ENCODE measurements at places on chromosomes 12 and 14.

DNA sequence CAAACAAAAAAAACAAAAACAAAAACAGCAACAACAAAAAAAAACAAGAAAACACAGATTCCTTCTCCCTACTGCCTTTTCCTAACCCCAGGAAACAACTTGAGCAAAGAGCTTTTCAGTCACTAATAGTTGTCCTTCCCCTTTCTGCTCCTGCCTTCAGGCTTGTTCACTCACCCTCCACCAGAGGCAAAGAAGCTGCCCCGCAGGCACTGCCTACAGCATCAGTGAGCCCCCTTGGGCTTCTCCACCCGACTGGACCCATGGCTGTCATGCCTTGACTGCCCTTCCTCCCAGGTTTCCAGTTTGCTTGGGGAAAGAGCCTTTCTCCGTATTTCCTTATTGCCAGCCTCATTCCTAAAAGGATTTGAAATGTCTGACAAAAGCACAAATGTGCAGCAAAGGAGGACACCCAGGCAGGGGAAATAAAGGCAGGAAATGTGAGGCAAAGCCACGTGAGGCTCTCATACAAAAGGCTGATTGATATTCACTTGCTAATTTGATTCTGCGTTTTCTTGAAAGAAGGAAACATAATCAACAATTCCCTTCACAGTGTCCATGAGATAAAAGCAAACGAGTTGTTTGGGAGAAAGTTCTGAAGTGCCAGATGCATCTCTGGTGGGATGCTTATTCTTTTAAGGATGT lies 85.7 kb downstream of the GPATCH2L start:
- DNase-seq: no peak

GRCh38 chr12:124309231-124309630 lies 14.3 kb downstream of the RFLNA start:
- DNase-seq: no peak

DNA sequence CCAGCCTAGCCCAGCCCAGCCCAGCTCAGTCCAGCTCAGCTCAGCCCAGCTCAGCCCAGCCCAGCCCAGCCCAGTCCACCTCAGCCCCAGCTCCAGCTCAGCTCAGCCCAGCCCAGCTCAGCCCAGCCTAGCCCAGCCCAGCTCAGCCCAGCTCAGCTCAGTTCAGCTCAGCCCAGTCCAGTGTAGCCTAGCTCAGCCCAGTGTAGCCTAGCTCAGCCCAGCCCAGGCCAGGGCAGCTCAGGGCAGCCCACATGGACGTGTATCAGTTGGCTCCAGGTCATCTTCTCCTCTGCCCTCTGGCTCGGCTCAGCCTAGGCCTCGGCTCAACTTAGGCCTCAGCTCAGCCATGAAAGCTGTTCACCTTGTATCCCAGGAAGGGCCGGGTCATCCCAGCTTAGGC lies 64.7 kb downstream of the TMEM121 start:
- no peak for DNase-seq

DNA sequence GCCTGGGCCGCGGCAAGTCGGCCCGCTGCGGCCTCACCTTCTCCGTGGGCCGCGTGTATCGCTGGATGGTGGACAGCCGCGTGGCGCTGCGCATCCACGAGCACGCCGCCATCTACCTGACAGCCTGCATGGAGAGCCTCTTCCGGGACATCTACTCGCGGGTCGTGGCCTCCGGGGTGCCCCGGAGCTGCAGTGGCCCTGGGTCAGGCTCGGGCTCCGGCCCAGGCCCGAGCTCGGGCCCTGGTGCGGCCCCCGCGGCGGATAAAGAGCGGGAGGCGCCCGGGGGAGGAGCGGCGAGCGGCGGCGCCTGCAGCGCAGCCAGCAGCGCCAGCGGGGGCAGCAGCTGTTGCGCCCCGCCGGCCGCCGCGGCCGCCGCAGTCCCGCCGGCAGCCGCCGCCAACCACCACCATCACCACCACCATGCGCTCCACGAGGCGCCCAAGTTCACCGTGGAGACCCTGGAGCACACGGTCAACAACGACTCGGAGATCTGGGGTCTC lies 226.2 kb upstream of the CRY1 start:
- no peak for DNase-seq

DNA sequence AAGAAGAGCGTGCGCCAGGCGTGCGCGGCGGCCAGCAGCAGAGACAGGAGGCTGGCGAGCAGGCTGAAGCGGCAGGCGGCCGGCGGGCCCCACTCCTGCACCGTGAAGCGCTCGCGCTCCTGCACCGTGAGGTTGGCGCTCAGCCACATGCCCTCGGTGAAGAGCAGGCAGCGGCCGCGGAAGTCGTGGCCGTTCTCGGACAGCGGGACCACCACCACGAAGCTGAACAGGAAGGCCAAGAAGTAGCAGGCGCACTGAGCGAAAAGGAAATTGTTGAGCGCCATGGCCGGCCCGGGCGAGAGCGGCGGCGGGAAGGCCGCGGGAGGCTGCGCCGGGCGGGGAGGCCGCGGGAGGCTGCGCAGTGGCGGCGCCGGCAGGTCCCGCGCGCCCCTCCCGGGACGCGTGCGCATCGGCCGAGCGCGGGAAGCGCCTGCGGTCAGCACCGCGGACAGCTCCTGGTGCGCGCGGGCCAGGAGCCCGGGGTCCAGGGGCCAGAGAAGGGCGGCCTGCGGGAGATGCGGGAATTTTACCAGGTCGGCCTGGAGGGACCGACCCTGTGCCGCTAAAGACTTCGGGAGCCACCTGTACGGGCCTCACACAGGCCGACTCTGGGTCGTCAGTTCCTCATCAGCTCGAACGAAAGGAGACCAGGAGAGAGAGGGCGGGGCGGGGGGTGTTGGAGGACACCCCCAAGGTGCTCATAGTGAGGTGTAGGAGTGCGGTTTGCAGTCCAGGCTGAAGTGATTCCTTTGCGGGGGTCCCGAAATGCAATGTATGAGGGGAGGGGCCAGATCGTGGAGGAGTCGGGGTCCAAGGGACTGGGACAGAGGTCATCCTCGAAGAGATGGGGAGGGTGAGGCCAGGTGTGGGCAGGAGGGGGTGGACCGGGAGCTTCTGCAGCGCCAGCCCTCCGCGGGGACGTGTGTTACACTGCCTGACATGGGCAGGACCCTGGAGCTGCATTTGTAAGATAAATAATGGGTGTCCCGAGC lies at the start of gene TMEM179:
Gene TMEM179, minus strand, starts transcription at position 315 of the 992 bp plus-strand sequence. Its CDS starts 31 bp downstream, at position 284.
- DNase-seq: no peak

GRCh38 chr12:128228581-128228980 lies 38.4 kb upstream of the TMEM132C start:
- no peak for DNase-seq

DNA sequence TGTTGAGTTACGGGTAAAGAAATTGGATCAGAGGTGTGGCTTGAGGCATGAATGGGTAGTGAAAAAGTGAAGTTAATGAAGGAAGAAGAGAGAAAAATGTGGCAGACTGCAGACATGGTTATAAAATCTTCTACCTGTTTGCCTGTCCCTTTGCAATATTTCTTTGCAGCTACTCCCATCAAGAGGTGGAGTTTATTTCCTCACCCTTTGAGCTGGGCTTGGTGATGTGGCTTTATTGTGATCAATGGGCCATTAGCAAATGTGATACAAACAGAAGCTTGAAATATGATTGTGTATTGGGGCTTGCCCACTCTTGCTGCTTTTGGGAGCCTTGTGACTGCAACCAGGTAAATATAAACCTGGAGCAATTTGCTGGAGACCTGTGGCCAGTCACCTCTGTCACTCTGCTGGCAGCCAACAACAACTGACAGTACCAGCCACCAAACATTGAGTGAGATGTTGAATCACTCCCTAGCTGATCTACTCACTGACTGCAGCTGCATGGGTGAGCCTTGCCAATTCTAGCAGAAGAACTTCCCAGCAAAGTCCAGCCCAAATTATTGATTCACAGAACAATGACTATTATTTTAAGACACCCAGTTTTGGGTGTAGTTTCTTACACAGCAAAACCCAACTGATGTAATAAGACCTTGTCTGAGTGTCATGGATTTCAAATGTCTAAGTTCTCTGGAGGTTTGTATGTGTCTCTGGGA lies 151.0 kb upstream of the ATP2B1 start:
- DNase-seq: no peak

GRCh38 chr14:74179856-74180255 lies 59.4 kb upstream of the VSX2 start:
- DNase-seq: no peak

DNA sequence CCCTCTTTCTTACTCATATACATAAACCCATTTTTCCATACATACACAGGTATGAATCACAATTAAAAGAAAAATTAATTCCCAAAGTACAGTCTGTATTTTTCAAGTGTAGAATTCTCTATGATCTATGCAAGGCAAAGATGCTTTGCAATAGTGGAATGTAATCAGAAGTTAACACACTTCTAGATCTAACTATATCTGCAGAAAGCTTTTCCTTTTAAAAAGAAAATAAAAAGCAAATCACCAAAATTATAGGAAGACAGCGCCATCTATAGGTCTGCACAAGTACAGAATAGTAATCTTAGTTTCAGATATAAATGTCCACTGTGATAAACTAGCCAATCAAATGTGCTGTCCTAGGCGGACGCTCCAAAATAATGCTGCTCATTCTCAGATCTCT lies 22.0 kb downstream of the SLC25A21 start:
- no peak for DNase-seq

DNA sequence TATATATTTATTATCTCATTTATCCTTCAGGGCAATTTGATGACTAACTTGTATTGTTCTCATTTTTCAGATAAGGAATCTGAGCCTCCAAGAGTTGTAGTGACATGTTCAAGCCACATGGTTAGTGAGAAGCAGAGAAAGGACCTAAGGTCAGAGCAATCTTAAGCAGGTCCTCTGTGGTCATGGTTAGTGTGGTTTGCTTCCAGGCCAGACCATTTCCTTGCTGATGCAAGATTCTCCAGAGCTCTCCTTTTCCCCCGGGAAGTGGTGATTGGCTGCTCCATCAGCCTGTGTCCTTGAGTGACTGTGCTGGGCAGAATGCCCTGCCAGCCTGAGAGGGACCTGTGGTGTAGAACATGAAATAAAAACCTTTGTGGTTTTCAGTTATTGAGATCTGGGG lies 141.3 kb downstream of the KTN1 start:
- DNase-seq: no peak

- DNase-seq: no peak
Observed at GRCh38 chr12:53217931-53218307, 10.9 kb upstream of the ITGB7 start.

GRCh38 chr14:59181791-59182190 lies 6.7 kb upstream of the DAAM1 start:
- no peak for DNase-seq

DNA sequence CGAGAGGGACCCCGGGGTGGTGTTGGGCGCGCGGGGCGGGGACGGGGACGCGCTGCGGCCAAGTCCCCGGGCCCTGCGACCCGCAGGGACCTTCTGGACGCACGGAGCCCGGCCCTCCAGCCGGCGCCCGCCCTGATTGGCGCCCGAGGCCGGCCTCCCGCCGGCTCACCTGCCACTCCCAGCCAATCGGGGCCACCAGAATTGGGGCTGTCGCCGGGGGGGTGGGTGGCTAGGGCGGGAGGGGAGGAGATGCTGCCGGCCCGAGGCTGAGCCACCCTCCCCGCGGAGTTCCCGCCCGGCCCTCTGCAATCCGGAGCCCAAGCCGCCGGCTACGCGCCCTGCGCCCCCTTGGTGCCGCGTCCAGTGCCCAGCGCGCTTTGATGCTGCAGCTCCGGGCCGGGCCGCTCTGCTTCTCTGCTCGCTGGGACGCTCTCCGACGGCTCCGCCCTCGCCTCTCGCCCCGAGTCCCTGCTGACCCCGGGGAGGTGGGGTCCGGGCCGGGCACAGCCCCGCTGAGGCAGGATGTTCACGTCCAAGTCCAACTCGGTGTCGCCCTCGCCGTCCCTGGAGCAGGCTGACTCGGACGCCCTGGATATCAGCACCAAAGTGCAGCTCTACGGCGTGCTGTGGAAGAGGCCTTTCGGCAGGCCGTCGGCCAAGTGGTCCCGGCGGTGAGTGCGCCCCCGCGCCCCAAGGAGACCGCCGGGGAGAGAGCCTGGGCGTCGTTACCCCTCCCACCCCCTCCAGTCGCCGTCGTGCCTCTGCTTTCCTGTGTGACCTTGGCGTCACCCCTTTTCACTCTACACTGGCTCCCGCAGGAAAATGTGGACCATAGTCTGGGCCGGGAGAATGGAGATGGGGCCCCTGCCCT lies at the start of gene PLEKHD1:
Gene PLEKHD1, plus strand, starts transcription at position 285 of the 871 bp plus-strand sequence. Its CDS starts 238 bp downstream, at position 523.
- no peak for DNase-seq

- no peak for DNase-seq
Observed at GRCh38 chr14:22428700-22429291, 160.2 kb downstream of the DAD1 start.

DNA sequence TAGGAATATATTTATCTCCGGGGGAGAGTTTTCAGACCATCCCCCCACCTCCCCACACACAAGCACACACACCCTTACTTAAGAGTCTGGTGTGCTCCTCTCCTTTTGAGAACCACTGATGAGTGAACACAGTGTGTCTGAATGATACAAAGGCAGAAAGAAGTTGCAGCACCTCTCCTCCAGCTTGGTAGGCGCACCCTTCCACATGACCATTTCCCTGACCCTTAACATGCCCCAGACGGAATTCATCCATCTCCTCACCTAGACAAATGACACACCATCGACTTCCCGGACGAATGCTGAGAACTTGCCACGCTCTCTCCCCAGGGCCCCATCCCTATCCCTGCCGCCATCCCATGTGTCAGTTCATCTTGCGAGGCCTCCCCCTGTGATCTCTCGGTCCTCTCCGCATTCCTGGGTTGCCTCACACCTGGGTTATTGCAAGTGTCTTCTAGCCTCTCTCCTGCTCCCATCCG lies 3.9 kb downstream of the TNFRSF1A start:
- DNase-seq: no peak

GRCh38 chr12:114679452-114679875 lies 4.5 kb downstream of the TBX3 start:
- DNase-seq: no peak

- no peak for DNase-seq
Observed at GRCh38 chr12:115740586-115741155, 536.8 kb downstream of the MED13L start.

DNA sequence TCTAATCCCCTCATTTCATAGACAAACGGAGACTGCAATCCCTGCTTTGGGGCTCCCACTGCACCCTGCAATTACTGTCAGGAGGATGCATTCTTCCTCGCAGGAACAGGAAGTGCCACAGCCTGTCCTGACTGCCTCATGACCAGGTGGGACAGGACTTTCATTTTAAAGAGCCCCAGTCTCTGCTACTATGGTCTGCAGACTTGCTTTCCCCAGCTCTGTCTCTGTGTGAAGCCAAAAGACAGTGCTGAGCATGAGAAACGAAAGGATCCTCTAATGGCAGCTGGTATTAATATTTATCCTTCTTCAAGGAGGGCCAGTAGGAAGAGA lies 60.0 kb upstream of the PNMA1 start:
- no peak for DNase-seq

- DNase-seq: no peak
Observed at GRCh38 chr14:77063571-77064171, 34.4 kb upstream of the CIPC start.

- no peak for DNase-seq
Observed at GRCh38 chr12:6786416-6787094, 2.8 kb upstream of the CD4 start.
